ENCODE measurements at places on chromosomes 2 and 18.

GRCh38 chr2:137607722-137608318, 356.5 kb upstream of the HNMT start:
- DNase-seq: peak; percentile 10

DNA sequence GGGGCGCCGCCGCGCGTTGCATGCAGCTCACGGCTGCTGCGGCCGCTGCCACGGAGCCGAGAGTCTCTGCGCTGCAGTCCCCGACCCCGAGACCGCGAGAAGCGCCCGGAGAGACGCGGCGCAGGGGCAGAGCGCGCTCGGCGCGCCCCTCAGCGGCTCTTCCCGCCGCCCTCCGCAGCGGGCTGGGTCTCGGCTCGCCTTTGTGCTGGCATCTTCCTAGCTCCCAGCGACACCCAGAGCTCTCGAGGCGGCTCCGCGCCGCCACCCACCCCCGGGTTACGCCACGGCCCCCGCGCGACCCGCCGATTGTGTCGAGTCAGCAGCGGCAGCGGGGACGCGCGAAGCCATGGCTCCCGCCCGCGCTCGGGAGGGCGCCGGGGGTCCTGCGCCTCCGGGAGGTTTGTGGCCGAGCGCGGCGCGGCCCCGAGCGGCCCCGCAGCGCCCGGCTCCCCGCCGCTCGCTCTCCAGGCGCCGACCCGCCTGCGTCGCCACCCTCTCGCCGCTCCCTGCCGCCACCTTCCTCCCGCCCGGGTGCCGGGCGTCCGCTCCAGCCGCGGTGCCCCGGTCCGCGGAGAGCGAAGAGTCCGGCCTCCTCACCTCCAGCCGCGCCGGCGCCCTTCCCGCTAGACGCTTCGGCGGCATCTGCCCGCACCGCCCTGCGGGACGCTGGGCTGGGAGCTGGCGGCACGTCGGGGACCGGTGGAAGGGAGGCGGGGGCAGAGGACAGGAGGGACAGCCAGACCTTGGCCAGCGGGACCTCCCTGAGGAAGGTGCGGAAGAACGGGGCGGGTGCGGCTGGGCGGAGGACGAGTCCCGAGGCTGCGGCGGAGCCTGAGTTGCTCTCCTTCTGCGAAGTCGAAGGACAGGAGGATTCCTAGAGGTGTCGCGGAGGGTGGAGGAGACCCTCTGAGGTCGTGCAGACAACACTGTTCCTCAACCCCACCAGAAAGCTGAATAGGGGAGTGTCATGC, 46.3 kb upstream of the CCDC150 start:
- DNase-seq: peak; percentile 88

GRCh38 chr2:184114439-184114838, 483.9 kb upstream of the ZNF804A start:
- no peak for DNase-seq

- no peak for DNase-seq
Observed at GRCh38 chr2:187865025-187865424, 310.8 kb upstream of the TFPI start.

DNA sequence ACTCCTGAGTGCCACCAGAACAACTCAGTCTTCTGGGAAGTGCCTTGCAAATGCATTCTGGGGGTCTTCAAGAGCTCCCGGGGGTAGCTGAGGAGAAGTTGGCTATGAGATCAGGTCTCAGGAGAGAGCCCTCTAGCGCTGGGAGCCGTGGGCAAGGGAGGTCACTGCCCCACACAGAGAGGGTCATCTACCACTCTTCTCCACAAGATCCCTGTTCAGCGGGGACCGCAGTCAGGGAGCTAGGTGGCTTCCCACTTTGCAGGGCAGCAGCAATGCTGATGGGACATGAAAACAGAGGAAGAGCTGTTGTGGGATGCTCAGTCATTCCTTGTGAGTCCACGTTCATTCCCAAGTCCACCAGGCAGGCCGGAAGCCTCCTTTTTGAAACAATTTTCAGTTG, 66.6 kb downstream of the ACKR3 start:
- DNase-seq: no peak

GRCh38 chr2:230717600-230717999, 5.0 kb downstream of the CAB39 start:
- peak; percentile 4 for DNase-seq

GRCh38 chr2:23583467-23583866, 198.5 kb downstream of the KLHL29 start:
- DNase-seq: no peak

GRCh38 chr2:203177361-203177760, 61.5 kb upstream of the CYP20A1 start:
- DNase-seq: no peak

DNA sequence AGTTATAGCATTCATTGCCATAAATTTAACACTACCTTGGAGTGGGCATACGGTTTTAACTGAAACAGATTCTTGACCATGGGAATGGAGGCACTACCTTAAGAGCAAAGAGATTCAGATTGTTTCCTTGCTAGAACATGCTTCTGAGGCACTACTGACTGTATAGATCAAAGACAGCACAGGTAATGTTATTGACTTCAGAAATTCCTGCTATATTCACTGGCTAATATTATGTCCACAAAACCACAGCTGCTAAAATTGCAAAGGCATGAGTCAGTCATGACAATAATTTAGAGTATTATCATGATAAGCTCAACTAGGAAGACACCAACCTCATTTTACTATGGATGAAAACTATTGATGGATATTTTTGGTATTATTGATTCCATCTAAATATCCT, 39.4 kb downstream of the SLC8A1 start:
- no peak for DNase-seq

DNA sequence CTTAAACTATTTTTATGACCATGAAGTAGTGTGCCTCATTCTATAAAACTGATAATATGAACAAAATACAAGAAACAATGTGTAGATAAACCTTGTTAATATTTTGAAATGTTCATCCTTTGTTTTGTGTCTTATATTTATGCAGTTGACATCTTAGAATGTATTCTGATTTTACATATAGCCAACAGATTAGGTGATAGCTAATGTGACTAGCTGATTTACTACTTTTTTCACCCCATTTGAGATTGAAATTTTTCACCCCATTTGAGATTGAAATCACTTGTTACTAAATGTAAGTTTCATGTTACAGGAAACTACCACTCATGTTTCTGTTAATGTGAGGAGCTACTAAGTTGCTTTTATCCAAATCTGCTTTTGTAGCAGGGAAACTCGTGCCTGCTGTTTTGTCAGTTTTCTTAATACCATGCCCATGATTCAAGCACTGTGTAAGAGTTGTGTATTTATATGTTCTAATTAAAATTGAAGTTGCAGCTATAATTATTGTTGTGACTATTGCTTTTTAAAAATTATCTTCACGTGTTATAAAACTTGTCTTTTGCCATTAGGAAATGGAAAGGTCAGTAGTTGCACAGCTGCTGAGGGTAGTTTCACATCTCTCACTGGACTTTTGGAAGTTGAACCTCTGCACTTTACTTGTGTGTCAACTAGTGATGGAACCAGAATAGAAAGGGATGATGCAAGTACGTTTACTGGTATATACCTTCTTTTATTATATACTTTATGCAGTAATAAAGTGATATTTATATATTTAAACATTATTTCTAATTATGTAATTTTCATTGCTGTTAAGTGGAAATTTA, 96.6 kb downstream of the BIRC6 start:
- no peak for DNase-seq

- DNase-seq: no peak
Observed at GRCh38 chr2:137847443-137847842, 116.8 kb upstream of the HNMT start.

DNA sequence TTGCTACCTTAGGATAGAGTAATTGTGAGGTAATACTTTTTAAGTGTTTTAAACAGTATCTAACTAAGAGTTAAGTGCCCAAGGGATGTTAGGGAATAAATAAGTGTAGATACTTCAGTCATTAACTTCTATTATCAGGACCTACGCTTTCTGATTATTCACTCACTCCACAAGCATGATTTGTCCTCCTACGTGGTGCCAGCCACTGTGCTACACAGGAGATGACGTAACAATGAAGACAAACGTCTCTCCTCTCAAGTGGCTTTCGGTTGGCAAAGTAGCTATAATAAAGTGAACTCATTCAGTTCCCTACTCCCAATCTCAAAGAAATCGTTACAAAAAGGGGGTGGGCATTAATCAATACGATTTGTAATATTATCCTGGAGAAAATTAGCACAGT, 100.9 kb upstream of the SETBP1 start:
- DNase-seq: no peak

GRCh38 chr2:110897966-110898365, 165.6 kb downstream of the ACOXL start:
- DNase-seq: no peak

GRCh38 chr2:25788457-25788856, 89.8 kb downstream of the ASXL2 start:
- no peak for DNase-seq

DNA sequence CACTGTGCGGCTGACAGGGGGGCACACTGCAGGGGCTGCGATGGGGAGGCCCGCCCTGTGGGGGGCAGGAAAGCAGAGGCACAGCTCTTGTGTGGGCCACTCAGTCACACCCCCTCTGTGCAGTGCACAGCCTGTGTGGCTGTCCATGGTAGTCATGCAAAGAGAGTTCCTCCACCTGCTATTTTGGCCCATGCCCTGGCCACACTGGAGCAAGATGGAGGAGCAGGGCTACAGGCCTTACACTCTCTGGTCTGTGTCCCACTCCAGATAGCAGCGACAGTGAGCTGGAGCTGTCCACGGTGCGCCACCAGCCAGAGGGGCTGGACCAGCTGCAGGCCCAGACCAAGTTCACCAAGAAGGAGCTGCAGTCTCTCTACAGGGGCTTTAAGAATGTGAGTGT, 28.5 kb upstream of the FAHD2A start:
- DNase-seq: no peak

- no peak for DNase-seq
Observed at GRCh38 chr2:24521975-24522639, 31.1 kb downstream of the NCOA1 start.

GRCh38 chr2:61220768-61221167, 58.8 kb downstream of the C2orf74 start:
- no peak for DNase-seq

DNA sequence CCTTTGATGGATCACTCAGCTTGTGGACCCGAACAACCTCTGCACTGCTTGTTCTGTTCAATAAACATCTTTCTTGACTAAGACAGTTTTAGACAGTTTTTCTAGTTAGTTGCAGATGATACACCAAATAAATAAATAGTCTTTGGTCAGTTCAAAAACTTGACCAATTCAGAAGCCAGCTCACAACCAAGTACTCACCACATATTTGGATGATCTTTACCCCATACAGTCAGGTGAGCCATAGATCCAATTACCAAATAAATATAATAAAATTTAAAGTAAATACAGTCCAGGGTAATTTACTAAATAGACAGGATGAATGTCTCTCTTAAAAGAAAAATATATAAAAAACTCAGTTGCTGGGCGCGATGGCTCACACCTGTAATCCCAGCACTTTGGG, 18.2 kb downstream of the SCN3A start:
- no peak for DNase-seq

DNA sequence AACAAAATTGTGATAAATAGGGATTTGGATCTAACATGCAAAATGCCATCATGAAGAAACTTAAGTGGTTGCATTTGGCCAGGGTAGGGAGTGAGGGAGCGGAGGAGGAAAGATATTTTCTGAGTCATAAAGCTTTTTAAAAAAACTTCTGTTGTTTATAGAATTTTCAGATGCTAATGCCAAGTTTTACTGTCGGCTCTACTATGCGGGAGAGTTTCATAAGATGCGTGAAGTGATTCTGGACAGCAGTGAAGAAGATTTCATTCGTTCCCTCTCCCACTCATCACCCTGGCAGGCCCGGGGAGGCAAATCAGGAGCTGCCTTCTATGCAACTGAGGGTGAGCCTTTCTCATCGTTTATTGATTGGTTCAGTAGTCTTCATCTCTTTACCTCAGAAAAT, 56.0 kb upstream of the PTH2R start:
- no peak for DNase-seq

- no peak for DNase-seq
Observed at GRCh38 chr2:102999958-103000357, 238.1 kb downstream of the TMEM182 start.

- DNase-seq: no peak
Observed at GRCh38 chr2:227292314-227292713, 32.7 kb upstream of the MFF start.

- DNase-seq: no peak
Observed at GRCh38 chr2:1236606-1237005, 176.7 kb upstream of the TPO start.

GRCh38 chr18:26551695-26552081, 3.3 kb upstream of the KCTD1 start:
- DNase-seq: no peak

DNA sequence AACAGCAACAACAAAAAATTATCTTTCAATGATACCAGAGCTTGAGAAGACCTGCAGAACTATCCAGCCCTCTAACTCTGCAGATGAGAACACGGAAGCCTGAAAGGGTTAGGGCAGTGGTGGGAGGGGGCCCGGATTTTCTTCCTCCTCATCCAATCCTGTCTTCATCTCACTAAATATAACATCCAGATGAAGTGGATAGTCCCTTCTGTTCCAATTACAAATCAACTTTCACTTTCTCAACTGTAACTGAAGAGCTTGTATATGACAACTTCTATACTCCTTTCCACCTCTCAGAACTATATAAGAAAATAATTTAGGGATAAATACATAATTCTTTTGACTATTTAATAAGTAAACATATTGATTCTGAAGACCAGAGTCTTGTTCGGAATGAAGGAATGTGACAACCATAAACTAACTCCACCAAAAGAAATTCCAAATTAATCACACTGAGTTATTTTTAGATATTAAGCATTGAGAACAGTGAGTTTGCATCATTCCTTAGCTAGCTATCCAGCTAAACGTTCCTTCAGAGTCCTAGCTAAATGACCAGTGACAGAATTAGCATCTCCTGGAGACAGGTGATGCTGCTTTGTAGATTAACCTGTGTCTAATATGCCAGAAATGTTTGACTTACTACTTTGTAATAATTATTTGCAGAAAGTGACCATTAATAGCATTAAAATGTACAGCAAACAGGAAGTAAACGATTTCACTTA, 32.7 kb downstream of the SFT2D3 start:
- no peak for DNase-seq

GRCh38 chr2:21772624-21773023, 648.9 kb downstream of the TDRD15 start:
- no peak for DNase-seq

- DNase-seq: no peak
Observed at GRCh38 chr2:160156100-160156499, 44.0 kb downstream of the ITGB6 start.

DNA sequence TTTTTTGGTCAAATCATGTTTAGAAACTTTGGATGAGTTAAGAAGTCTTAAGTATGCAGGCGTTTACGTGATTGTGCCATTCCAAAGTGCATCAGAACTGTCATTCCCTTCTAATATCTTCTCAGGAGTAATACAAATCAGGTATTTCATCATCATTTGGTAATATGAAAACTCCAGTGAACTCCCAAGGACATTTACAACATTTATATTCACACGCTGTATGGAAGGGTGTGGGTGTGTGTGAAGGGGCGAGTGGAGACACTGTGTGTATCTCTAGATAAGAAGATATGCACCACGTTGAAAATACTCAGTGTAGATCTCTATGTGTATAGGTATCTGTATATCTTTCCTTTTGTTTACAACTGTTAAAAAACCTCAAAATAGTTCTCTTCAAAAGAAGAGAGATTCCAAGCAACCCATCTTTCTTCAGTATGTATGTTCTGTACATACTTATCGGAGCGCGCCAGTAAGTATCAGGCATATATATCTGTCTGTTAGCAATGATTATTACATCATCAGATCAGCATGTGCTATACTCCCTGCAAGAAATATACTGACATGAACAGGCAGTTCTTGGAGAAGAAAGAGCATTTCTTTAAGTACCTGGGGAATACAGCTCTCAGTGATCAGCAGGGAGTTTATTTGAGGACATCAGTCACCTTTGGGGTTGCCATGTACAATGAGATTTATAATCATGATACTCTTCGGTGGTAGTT, 29.3 kb downstream of the COX7A2L start:
- DNase-seq: no peak

Measured in retina (tissue), 1 donor.